Retinal pigment epithelial cell (primary cell): ENCODE measurements at places on chromosomes 6 and 20.

- no peak for DNase-seq
These were observed 181.0 kb upstream of the ZNF217 start for GRCh38 chr20:53774461-53775203.

DNA sequence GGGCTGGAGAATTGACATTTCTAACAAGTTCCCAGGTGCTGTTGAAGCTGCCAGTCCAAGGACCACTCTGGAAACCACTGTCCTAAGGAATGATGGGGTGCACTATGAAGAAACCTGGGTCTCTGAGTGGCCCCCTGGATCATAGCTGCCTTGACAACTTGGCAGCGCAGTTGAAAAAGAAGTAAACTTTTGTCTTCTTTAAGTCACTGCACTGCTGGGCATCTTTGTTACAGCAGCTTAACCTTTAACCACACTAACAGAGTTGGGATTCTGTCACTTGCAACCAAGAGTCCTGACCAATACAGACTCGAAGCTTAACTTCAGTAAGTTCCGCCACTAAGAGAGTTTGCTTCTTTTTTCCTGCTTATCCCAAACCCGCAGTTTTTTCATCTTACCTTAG is 8.5 kb upstream of the KCNK15 start:
- DNase-seq: no peak

DNA sequence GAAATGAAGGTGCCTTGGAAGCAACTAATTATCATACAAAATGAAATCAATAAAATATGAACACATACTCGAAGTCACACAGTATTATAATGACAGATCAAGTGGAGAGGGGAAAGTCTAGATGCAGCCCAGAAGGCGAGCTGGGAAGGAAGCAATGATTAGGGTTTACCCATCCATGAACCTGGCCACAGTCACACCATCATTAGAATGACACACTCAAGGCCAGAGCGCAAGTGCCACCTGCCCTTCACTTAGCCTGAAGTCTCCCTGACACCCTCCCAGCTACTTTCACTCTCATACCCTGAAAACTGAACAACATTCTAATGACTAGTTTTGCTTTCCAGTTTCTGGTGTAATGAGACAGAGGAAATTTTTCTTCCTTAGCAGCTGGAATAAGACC is 302.8 kb upstream of the JARID2 start:
- DNase-seq: no peak

GRCh38 chr6:76004202-76004601 is 68.3 kb downstream of the IMPG1 start:
- no peak for DNase-seq

DNA sequence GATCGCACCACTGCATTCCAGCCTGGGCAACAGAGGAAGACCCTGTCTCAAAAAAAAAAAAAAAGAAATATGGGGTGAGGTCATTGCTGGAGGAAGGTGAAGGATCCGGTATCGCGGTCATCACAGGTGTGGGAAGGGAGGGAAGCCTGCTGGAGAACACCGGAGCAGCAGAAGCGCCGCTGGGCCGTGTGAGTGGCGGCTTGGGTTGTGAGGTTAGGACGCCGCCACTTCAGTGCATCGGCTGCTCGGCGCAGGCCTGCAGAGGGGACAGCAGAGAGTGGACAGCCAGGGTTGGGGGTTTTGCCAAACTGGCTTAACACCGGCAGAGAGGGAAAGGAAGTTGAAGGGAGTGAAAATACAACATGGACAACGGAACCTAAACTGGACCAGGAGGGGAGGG is 5.4 kb downstream of the TLDC2 start:
- DNase-seq: no peak

DNA sequence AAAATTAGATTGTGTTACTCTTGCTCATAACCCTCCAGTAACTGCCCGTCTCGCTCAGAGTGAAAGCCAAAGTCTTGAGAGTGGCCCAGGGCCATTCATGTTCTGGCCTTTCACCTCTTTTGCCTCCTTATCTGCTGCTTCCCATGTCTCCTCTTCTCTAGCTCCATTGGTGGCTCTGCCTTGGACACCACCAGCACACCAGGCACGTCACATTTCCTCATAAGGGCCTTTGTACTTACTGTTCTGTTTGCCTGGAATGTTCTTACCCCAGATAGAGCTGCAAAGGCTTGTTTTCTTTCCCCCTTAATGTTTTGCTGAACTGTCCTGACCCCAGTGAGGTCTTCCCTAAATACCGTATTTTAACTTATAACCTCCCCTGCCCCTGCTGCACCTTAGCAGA is 29.3 kb downstream of the MCM8 start:
- DNase-seq: no peak

DNA sequence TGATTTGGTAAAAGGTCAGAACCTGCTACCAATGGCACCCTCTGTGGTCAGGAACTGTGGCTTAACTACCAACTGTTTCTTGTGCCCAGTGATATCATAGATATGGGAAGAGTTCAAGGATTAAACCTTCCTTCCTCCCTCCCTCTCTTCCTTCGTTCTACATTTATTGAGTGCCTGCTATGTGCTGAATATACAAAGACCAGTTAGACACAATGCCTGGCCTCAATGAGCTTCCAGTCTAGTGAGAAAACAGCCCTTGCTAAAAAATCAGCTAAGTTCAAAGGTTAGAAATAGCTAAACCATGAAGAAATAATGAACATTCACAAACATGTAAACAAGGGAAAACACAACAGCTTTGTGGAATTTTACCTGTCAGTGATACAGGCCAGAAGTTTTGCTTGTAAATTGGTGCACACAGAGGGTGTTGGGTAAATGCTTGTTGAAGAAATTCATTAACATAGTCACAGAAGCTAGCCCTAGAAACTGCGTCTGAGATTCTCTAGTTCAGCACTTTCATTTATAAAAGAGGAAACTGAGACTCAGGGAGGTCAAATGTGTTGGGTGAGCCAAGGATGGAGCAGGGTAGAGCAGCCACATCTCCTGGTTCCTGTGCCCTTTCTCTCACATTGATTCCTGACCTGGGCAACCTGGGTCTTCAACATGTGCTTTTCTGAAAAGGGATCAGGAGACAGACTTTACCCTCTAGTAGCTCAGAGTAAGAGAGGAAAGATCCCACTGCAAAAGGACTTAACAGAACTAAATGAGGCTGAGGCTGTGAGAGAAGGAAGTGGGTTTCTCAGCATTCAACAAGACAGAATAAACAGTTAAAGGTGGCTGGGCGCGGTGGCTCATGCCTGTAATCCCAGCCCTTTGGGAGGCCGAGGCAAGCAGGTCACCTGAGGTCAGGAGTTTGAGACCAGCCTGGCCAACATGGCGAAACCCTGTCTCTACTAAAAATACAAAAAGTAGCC is 14.4 kb upstream of the FOXO3 start:
- DNase-seq: no peak

DNA sequence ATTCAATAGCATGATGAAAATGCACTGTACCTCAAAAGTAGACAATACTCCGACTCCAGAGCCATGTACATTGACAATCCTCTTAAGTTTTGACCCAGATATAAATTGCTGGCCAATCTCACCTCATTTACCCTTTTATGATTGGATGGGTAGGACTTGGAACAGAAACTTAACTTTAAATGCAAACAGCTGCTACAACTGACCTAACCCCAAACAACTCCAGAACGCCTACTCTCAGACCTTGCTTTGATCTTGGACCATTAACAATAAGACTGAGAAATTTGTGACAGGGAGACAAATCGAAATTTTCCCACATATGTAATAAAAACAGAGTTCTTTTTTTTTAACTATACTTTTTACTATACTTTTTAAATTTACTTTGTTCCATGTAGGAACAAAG is 200.5 kb upstream of the MCHR2 start:
- no peak for DNase-seq

GRCh38 chr20:36481380-36482043 is 59.8 kb upstream of the MYL9 start:
- peak; percentile 41 for DNase-seq

GRCh38 chr6:114446342-114446741 is 103.5 kb upstream of the HS3ST5 start:
- DNase-seq: no peak

GRCh38 chr6:134757911-134758361 is 192.0 kb downstream of the ALDH8A1 start:
- DNase-seq: no peak

DNA sequence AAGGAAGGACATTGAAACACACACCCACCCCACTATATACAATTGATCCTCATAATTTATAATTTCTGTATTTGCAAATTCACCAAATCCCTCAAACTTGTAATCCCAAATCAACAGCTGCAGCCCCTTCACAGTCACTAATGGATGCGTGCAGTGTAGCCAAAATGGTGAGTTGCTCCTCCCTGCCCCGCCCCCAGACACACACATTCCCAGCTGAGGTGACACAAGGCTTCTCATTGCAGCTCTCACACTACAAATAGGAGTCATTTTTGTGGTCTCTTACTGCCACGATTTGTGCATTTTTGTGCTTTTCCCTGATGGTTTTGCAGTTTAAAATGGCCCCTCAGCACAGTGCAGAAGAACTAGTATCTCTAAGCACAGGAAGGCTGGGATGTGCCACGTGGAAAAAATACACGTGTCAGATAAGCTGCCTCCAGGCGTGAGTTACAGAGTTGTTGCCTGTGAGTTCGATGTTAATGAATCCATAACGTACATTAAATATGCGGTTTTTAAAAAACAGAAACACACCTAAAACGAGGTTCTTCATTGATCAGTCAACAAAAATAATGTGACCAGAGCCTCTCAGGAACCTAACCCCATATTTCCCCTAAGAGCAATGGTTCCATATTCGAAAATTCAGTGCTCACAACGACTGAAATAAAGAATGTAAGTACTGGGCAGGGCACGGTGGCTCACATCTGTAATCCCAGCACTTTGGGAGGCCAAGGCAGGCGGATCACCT is 8.2 kb downstream of the ATP9A start:
- DNase-seq: no peak

DNA sequence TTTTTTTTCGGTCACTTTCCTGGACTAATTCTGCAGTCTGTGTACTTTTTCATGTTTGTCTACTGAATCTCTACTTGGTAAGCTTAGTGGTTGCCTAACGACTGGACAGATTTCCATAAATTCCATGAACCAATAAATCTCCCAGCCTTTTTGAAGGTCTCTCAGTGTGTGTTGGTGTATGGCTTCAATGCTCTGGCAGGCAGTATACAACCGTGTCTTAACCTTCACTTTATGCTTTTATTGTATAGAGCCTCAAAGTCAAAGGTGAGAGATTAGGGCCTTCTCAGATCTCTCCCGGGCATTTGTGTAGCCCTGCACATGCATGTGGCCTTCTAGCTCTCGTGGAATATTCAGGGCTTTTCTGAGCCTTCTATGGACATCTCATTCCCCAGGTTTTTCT is 14.3 kb upstream of the CMTR1 start:
- DNase-seq: no peak

- no peak for DNase-seq
These were observed 47.3 kb downstream of the ATP9A start for GRCh38 chr20:51720854-51721253.

DNA sequence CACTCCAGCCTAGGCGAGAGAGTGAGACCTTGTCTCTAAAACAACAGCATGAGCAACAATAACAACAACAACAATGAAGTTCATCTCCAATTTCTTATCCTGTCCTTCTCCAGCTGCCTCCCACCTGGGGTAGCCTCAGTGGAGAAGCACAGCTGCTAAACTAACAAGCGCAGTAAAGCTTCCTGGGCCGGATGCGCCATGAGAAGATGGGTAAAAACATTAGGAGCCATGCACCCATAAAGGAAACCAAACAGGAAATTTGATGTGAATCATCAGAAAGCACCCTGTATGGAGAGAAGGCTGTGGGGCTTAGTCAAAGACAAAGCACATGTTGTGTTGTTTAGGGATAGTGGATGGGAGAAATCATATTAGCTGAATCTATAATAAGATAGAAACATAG is 61.1 kb upstream of the CCN6 start:
- DNase-seq: no peak
